Endodermal cell (in vitro differentiated cells): ENCODE measurements at places on chromosomes 4 and X. TPM values are rescaled to one million over a fixed set of nuclear protein-coding genes. Genes with fewer than 3 reads are reported as not detected.

The GIMD1 gene
- total RNA-seq, result not detected in 3 replicates

The NAA11 gene
- not detected in 2 replicates for total RNA-seq

The FAM184B gene
- total RNA-seq, result 0.09 TPM in 1 of 3 replicates, not detected in the others

The LANCL3 gene
- 0.07 to 0.45 TPM (median 0.15 TPM) in 3 replicates for total RNA-seq

The MAGEB2 gene
- total RNA-seq, result not detected in 2 replicates

The ITM2A gene
- total RNA-seq, result 32.4 to 49.4 TPM (median 40.8 TPM) in 3 replicates

The CPLX1 gene
- total RNA-seq, result 1.0 to 1.5 TPM (median 1.2 TPM) in 3 replicates

The RBMXL3 gene
- not detected in 3 replicates for total RNA-seq

The CXorf49B gene
- total RNA-seq, result not detected in 3 replicates

The SORCS2 gene
- total RNA-seq, result 0.72 and 1.4 TPM in 2 replicates

The SPANXA1 gene
- not detected in 2 replicates for total RNA-seq

GRCh38 chr4:73068491-73069337 is 802 bp downstream of the COX18 start:
- peak; percentile 54 for DNase-seq
- H3K27me3 ChIP-seq, result no peaks in the 10 kb centered on the region
- peaks cover 2% of the 10 kb centered on the region for H3K4me1 ChIP-seq
- H3K27ac ChIP-seq, result peak overlapping the region; percentile 93

GRCh38 chr4:122903766-122904288 is 18.6 kb downstream of the NUDT6 start:
- peak; percentile 50 for DNase-seq
- H3K4me3 ChIP-seq, result no peak overlapping the region

DNA sequence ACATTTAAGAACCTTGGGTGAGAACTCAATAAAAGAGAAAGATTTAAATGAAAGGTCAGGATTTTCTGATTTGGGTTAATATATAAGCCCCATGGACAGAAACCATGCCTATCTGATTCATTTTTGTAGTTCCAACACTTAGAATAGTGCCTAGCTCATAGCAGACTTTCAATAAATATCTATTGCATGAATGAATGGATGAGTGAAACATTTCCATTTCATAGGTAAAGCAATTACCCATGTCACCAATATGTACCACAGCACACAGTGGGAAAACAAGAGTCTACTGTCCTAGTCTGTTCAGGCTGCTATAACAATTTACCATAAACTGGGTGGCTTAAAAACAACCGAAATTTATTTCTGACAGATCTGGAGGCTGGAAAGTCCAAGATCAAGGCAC is 63.9 kb upstream of the PTPN13 start:
- H3K27ac ChIP-seq, result no peak overlapping the region
- no peaks in the 10 kb centered on the region for H3K27me3 ChIP-seq
- H3K36me3 ChIP-seq, result no peaks in the 10 kb centered on the region
- H3K4me3 ChIP-seq, result no peak overlapping the region
- DNase-seq, result no peak

GRCh38 chrX:45876206-45876605 is 669.0 kb downstream of the ZNF674 start:
- no peak overlapping the region for H3K4me3 ChIP-seq
- H3K27ac ChIP-seq, result no peak overlapping the region
- DNase-seq, result no peak
- H3K4me1 ChIP-seq, result peaks cover 3% of the 10 kb centered on the region
- no peaks in the 10 kb centered on the region for H3K27me3 ChIP-seq

DNA sequence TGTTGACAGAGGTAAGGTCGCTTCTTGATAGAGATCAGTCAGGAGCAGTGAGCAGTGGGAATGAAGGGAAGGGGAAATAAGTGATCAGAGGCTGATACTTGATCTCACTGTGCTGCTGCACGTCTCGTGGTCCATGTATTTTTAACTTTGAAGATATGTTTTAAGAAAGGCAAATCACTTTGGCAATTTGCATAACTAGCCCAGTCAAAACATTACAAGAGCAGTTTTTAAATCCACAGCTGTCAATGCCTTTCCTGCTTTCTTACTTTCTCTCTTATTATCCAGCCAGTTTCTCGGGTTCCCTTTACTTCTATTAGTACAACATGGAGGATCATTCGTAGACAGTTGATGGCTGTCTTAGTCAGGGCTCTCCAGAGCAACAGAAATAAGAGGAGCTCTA is 472.8 kb downstream of the TMA16 start:
- no peak overlapping the region for H3K27ac ChIP-seq
- no peak for DNase-seq
- H3K27me3 ChIP-seq, result no peaks in the 10 kb centered on the region

DNA sequence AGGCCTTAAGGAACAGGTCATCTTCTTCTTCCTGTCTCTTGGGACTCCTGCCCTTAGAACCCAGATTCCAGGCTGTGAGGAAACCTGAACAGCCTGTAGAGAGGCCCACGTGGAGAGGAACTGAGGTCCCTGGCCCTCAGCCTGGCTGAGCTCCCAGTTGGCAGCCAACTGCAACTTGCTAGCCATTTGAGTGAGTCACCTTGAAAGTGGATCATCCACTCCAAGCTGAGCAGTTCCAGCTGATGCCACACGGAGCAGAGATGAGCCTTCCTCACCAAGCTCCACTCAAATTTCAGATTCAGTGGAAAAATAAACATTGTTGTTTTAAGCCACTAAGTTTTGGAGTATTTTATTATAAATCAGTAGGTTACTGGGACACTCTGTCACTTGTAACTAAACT is 392.5 kb downstream of the BCOR start:
- H3K27me3 ChIP-seq, result no peaks in the 10 kb centered on the region
- H3K4me1 ChIP-seq, result no peaks in the 10 kb centered on the region
- H3K4me3 ChIP-seq, result no peak overlapping the region
- no peak overlapping the region for H3K27ac ChIP-seq
- DNase-seq, result peak; percentile 69
- no peaks in the 10 kb centered on the region for H3K36me3 ChIP-seq

GRCh38 chr4:64539234-64539849 is 130.1 kb upstream of the TECRL start:
- H3K36me3 ChIP-seq, result no peaks in the 10 kb centered on the region
- H3K27me3 ChIP-seq, result no peaks in the 10 kb centered on the region
- H3K4me3 ChIP-seq, result no peak overlapping the region
- H3K27ac ChIP-seq, result no peak overlapping the region

DNA sequence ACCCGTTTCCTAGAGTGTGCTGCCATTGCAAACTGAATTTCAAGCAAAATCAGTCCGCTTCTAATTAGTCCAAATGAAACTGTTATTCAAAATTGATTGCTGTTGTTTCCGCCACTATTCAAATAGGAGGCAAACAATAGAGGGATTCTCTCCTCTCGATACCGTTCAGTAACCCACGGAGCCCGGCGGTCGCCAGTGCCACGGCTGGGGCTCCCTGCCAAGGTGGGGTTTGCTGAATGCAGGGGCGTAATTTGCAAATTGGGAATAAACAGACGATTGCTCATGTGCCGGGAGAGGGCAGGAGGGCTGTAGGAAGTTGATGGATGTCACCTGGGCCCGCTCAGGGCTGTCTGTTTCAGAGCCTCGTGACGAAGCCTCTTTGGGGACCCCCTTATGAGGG is 8.8 kb downstream of the ADRA2C start:
- H3K4me1 ChIP-seq, result peaks cover 5% of the 10 kb centered on the region
- H3K36me3 ChIP-seq, result no peaks in the 10 kb centered on the region
- H3K27ac ChIP-seq, result no peak overlapping the region
- no peak overlapping the region for H3K4me3 ChIP-seq
- no peak for DNase-seq
- no peaks in the 10 kb centered on the region for H3K27me3 ChIP-seq

DNA sequence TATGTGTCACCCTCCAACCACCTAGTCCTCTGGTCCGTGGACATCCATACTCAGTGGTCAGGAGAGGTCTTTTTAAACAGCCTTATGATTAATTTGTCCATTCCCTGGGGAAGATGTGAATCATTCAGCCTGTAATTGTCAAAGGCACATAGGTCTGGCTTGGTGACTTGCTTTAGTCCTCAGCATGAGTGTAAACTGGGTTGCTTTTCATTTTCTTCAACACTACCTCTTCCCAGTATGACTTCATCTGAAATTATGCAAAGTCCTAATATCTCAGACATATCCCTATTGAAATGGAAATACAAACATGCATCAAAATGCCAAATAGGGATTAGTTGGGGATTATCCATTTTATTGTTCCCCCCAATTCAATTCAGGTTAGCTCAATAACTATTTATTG is 208.3 kb upstream of the AMOT start:
- no peaks in the 10 kb centered on the region for H3K4me1 ChIP-seq
- H3K27me3 ChIP-seq, result peaks cover 19% of the 10 kb centered on the region
- DNase-seq, result no peak
- no peak overlapping the region for H3K27ac ChIP-seq
- H3K36me3 ChIP-seq, result no peaks in the 10 kb centered on the region

DNA sequence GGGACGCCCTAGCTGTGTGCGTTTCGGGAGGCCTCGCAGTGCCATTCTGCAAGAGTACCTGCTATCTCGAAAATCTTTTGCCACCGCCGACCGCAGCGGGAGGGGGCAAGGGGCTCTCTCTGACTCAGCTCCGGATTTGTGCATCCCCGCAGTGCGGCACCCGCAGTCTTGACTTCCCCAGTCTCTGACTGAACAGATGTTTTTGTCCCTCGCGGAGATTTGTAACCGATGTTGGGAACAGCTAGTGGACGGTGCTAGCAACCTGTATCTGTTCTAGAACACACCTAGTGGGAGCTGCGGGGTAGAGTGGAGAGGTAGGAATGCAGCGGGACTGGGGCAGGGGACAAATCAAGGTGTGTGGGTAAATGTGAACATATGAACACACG is 17.2 kb downstream of the NKX6-1 start:
- H3K4me3 ChIP-seq, result peak overlapping the region; percentile 62
- H3K27me3 ChIP-seq, result peaks cover 73% of the 10 kb centered on the region
- no peaks in the 10 kb centered on the region for H3K4me1 ChIP-seq
- peak; percentile 73 for DNase-seq
- no peak overlapping the region for H3K27ac ChIP-seq
- H3K36me3 ChIP-seq, result no peaks in the 10 kb centered on the region

GRCh38 chr4:160510928-160511327 is 1408.0 kb downstream of the RAPGEF2 start:
- H3K27me3 ChIP-seq, result no peaks in the 10 kb centered on the region
- H3K36me3 ChIP-seq, result no peaks in the 10 kb centered on the region
- H3K4me1 ChIP-seq, result no peaks in the 10 kb centered on the region
- H3K4me3 ChIP-seq, result no peak overlapping the region
- no peak for DNase-seq

GRCh38 chrX:107662145-107662544 is 33.8 kb downstream of the PRPS1 start:
- H3K4me1 ChIP-seq, result no peaks in the 10 kb centered on the region
- no peaks in the 10 kb centered on the region for H3K27me3 ChIP-seq
- H3K4me3 ChIP-seq, result no peak overlapping the region
- no peaks in the 10 kb centered on the region for H3K36me3 ChIP-seq

DNA sequence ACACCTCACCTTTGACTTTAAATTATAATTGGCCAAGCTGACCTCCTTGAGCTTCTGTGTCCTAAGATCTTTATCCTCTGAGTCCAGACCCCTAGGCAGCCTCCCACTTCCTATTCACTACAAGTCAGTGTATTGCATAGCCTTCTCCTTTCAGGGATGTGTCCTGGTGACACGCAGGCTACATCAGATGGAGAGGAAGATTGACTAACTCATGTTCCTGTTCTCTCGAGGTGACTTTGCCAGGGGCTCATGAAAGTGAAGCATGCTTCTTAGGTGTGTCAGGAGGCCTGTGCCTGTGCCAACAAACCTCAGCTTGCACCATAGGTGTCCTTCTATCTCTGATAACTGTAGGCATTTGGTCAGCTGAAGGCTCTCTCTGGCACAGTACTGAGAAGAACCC is 195.7 kb upstream of the HS3ST1 start:
- H3K4me3 ChIP-seq, result no peak overlapping the region
- H3K27ac ChIP-seq, result no peak overlapping the region
- no peaks in the 10 kb centered on the region for H3K36me3 ChIP-seq

DNA sequence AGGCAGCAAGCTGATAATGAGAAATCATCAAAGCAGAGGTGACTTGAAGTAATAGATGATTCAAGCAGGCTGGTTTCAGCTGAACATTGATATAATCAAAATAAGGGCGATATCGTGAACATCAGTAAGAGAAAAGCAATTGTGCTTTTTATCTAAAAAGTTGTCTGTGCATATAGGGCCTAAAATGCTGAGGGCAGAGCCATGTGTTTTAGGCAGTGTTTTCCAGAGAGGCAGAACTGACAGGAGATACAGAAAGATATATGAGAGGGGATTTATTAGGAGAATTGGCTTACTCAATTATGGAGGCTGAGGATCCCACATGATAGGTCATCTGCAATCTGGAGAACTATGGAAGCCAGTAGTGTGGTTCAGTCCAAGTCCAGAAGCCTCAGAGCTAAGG is 136.5 kb upstream of the NPY2R start:
- H3K36me3 ChIP-seq, result no peaks in the 10 kb centered on the region
- H3K4me3 ChIP-seq, result no peak overlapping the region
- no peaks in the 10 kb centered on the region for H3K4me1 ChIP-seq
- no peak for DNase-seq
- H3K27ac ChIP-seq, result no peak overlapping the region

- DNase-seq, result no peak
- no peak overlapping the region for H3K4me3 ChIP-seq
- no peaks in the 10 kb centered on the region for H3K36me3 ChIP-seq
- no peak overlapping the region for H3K27ac ChIP-seq
- H3K4me1 ChIP-seq, result peaks cover 9% of the 10 kb centered on the region
- no peaks in the 10 kb centered on the region for H3K27me3 ChIP-seq
Observed at GRCh38 chr4:8255698-8256441, 13.7 kb upstream of the HTRA3 start.

DNA sequence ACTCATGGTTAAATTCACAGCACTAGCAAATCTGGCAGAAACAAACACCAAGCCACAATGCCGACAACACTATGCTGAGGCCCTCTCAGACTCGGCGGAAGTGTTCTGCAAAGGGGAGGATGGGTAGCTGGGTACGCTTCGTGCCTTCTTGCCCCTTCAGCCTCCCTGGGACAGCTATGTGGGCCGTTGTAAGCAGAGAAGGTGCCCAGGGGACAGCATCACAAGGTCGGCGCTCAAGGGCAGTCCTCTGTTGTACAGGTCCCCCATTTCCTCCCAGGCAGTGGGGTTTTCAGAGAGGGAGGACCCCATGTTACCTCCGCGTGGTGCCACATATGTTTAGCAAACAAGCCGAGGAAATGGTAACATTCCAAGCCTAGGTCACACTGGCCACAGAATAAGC is 173.6 kb downstream of the AFAP1 start:
- H3K36me3 ChIP-seq, result peaks cover 42% of the 10 kb centered on the region
- no peaks in the 10 kb centered on the region for H3K27me3 ChIP-seq
- H3K27ac ChIP-seq, result no peak overlapping the region
- DNase-seq, result no peak

- no peak overlapping the region for H3K27ac ChIP-seq
- H3K27me3 ChIP-seq, result no peaks in the 10 kb centered on the region
- no peak overlapping the region for H3K4me3 ChIP-seq
- DNase-seq, result peak; percentile 40
Observed at GRCh38 chr4:2257361-2258081, 4.4 kb downstream of the MXD4 start.

- peak overlapping the region; percentile 74 for H3K27ac ChIP-seq
- no peak for DNase-seq
- no peaks in the 10 kb centered on the region for H3K27me3 ChIP-seq
- no peaks in the 10 kb centered on the region for H3K4me1 ChIP-seq
- peak overlapping the region; percentile 22 for H3K4me3 ChIP-seq
- peaks cover 3% of the 10 kb centered on the region for H3K36me3 ChIP-seq
Observed at GRCh38 chr4:86302251-86302650, 57.6 kb downstream of the MAPK10 start.
